ENCODE measurements at places on chromosomes 2 and 18.
A peak's percentile ranks its signal among the peaks of the same experiment; 100 is the strongest.

GRCh38 chr2:241410739-241411176 is 54.7 kb downstream of the FARP2 start:
- DNase-seq = no peak

DNA sequence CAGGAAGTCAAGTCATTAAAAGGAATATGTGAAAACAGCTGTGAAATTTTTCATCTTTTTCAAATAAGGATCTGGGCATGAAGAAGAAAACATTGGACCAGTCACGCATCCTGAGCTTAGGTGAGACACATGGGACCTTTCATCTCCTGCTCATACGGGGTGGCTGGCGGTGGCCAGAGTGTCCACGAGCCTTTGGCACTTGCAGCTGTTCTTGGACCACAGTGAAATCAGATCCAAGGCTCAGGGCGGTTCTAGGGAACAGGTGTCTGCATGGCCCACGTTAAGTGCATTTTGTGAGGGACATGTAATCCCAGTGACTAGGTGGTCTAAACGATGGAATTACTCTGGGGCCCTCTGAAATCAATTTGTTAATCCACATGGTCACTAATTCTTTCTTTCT is 212.7 kb upstream of the COPS8 start:
- no peak for DNase-seq

DNA sequence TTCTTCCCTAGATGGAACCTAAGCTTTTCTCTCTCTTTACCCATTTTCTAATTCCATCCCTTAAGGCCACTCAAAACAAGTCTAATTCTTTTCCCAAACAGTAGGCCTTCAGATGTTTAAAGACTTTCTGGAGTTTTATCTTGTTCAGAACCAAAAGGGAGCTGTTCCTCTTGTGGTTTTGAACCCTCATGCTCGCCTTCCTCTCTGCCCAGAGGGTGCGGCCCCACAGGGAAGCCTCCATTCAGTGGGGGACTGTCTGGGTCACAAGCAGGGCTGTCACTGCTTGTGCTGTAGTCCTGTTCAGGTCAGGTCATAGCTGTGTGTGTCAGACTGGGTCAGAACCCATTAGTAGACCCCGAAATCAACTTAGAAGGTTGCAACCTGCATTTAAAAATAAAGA is 56.5 kb downstream of the TET3 start:
- DNase-seq = no peak

- no peak for DNase-seq
These were observed 159.0 kb upstream of the TRIB2 start for GRCh38 chr2:12557688-12558087.

DNA sequence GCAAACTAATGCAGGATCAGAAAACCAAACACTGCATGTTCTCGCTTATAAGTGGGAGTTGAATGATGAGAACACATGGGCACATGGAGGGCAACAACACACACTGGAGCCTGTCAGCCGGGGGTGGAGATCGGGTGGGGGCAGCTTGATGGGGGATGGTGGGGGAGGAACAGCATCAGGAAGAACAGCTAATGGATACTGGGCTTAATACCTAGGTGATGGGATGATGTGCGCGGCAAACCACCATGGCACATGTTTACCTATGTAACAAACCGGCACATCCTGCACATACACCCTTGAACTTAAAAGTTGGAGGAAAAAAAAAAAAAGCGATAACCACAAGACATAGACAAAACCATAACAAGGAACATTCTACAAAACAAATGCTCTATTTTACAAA is 10.4 kb downstream of the CHMP3 start:
- no peak for DNase-seq

DNA sequence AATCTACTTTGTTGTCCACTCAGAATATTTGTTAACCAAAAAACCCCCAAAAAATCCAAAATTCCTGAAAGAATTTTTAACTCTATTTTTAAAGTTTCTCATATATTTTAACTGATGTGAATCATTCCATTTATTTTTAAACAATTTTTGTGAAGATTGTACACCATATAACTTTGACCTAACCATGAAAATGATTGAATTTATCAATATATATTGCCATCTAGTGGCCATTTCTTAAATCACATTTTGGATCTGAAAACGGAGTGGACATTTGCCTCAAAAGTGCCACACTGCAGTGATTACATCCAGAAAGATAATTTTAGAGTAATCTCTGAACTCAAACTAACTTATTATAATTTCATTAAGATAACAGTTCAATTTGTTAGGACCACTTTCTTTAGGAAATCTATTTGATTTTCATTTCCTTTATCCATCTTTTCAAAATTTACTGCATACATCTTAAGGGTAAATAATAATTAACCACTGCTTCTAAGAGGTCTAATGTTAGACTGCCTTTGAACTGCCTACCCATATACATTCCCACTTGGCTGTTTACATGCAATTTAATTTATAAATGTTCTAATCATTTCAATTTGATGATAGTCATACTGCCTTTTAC is 71.1 kb downstream of the DSC3 start:
- DNase-seq = no peak

DNA sequence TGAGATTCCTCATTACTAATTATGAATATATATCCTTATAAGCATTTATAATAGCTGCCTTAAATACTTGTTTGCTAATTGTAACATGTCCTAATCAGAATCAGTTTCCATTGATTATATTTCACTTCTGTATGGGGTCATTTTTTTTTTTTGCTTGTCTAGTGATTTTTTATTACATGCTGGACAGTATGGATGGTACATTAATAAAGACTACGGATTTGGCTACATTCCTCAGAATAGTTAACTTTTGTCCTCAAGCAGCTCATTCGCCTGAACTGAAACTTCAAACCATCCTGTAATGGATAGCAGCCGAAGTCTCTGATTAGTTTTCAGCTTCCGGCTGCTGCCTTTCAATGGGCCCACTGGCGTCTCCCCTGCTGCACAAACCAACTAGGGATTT is 11.7 kb downstream of the TGIF1 start:
- no peak for DNase-seq

DNA sequence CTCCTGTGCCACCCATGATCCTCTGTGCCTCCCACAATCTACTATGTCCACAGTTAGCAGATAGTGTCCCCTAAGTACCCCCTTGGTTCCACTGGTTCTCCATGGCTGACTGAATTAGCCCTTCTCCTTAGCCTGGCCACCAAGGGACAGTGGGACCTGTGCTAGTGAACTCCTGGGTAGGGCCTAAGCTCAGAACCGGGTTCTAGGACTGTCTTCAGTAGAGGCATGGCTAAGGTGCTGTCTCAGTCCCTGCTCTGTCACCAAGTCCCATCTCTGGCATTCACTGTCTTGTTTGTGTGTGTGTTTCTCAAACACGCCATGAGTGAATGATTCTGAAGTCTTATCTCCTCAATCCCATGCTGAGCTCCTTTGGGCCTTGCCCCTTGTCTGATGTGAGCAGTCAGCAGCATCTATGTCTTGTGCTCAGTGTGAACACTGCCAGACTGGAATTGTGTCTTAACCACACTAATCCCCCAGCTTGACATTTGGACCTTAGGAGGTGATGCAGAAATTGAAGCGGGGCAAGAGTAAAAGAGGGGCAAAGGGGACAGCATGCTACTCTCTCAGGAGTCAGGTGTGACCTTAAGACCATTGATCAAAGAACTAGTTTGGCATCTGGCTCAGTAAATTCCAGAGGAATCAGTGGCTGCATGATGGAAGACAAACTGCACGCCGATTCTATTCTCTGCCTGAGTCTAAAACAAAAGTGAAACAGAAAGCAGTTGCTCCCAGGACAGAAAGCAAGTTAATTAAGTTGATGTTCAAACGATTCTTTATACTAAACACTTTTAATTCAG is 190.5 kb downstream of the ALPK2 start:
- DNase-seq = no peak

- DNase-seq = no peak
These were observed 630.9 kb downstream of the NYAP2 start for GRCh38 chr2:226030369-226030768.

GRCh38 chr2:187102381-187102780 is 253.4 kb upstream of the ZSWIM2 start:
- no peak for DNase-seq

DNA sequence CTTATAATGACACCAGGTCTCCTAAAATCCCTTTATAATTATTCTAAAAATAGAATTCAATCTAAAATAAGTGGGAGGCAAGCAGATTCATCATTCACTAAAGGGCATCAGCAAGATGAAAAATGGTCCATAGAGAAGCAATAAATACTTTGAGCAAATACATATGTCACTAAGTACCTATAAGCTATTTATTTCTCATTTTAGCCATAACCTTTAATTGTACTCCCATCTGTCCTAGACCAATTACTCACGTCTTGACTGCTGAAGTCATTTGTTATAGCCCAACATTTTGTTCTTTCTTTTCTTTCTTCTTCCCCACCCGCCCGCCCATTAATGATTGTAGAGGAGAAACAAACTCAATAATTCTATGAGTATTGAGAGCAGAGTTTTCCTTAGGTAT is 105.7 kb downstream of the MAP2 start:
- DNase-seq = no peak

- DNase-seq = no peak
These were observed 8.3 kb downstream of the MAT2A start for GRCh38 chr2:85547089-85547858.

GRCh38 chr2:193315428-193316091 is 1120.8 kb upstream of the TMEFF2 start:
- no peak for DNase-seq

- peak; percentile 55 for DNase-seq
These were observed 97.9 kb upstream of the ZNF516 start for GRCh38 chr18:76592981-76593381.

DNA sequence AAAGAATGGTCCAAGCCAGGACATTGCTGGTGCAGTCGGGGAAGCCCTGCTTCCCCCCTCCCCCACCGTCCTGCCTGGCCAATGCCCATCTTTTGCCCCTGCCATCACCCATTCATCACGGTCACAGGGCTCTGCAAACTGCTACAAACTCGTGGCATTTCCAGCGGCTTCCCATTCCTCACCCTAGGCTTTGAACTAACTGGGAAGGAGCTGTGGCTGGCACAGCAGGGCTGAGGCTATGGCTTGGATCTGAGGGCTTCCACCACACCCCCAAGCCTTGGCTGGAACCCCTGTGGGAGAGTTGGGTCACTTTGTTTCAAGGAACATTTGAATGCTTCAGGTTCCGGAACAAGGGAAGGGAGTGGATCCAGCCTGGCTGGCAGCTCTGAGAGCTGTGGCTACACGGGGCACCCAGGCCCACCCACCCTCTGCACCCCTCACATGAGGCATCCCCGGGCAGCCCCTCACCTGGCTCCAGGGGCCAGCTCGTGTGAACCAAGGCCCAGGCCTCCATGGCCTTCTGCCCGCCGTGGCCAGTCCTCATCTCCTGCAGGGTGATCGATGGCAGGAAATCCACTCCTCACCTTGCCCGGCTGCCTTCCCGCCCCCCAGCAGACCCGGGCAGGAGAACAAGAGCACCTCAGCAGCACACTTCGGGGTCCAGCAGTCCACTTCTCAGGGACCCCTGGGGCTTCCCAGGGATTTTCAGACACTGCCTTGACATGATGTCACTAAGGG is 58.8 kb upstream of the OTOS start:
- DNase-seq = no peak

DNA sequence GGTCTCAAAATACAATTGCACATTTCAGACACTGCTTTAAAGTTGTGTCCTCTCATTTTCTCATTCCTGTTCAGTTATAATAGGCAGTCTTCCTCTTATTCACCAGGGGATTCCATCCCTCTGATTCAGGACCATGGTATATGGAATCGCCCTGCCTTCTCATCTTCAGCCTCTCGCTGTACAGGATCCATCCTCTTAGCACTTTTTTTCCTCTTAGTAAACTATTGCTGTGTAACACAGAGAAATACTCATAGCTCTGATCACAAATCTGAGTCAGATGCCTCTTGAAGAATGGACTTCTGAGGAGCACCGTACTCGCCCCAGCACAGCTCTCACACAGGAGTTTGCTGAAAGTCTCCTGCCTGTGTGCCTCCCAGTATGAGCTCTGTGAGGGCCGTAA is 11.3 kb downstream of the RMP24 start:
- no peak for DNase-seq

- DNase-seq = no peak
These were observed 52.2 kb downstream of the MRPS9 start for GRCh38 chr2:105090091-105090490.

DNA sequence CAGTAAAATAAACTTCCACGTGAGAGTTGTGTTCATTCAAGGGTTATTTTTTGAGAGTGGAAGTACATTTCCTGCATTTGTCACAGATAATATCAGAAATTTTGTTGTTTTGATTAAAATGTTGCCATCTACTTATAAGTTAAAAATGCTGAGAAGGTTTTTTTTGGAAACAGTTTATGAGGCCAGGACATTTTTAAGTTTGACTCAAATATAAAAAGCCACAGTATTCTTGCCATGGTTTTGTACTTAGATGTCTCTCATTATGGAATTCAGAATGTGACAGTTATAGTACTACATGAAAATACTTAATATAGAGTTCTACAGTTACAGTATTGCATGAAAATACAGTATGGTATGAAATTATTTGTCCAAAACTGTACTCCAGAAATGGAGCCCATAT is 44.1 kb downstream of the PDK1 start:
- no peak for DNase-seq

DNA sequence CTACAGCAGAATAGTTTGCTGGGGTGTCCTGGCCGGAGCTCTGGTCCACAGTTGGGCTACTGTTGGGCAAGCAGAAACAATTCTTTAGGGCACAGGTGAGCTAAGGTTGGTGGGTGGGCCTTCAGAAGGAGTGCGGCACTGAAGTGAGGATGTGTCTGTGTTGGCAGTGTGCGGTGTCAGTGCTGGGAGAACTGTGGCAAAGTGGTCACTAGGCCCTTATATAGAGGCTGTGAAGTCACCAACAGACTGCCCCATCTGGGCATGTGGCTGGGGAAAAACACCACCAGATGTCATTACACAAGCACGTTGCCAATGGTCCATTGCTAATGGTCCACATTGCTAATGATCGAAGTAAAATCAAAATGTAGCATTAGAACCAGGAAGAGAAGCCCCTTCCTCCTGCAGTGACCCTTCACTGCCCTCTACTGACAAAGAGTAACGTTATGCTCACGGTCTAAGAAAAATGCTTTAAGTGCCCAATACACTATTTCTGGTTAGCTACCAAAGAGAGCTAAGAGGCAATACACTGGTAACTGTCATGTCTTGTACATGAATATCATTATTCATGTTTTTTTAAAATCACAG is 21.3 kb downstream of the SCN1A start:
- peak; percentile 20 for DNase-seq

DNA sequence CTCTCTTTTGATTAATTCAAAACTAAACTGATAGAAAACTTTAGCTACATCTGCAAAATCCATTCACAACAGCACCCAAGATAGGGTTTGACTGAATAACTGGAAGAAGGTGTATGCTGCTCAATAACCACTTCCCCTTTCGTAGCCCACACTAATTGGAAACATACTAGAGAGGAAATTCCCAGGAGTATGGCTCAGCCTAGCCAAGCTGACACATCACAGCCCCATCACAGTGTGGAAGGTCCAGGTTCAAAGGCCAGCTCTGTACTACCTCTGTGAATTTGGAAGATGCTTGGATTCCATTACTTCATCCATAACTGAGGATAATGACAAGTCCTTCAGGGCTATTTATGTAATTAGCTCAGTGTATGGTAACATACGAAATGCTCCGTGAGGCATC is 185.4 kb downstream of the FBXO15 start:
- no peak for DNase-seq

GRCh38 chr2:182973441-182974352 is 64.6 kb downstream of the NCKAP1 start:
- no peak for DNase-seq

- DNase-seq = no peak
These were observed 116.3 kb downstream of the POLE4 start for GRCh38 chr2:75074708-75075107.
